ENCODE measurements at places on chromosomes 16 and 17. TPM values are rescaled to one million over a fixed set of nuclear protein-coding genes. Genes with fewer than 3 reads are reported as not detected.

DNA sequence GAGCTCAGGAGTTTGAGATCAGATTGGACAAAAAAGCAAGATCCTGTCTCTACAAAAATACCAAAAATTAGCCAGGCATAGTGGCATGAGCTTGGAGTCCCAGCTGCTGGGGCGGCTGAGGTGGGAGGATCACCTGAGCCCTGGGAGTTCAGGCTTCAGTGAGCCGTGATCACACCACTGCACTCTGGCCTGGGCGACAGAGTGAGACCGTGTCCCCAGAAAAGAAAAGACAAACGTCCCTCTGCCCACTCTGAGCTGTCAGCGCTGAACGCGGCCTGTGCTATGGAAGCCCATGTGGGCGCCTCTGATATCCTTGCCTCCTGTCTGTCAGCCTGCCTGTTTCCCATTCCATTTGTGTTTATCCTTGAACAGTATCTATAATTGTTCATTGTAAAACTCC is 50.7 kb downstream of the FOXK2 start:
- no peak for DNase-seq

- DNase-seq: no peak
These were observed 221.8 kb upstream of the TNRC6C start for GRCh38 chr17:77736721-77737120.

- DNase-seq: no peak
These were observed 593 bp downstream of the GFER start for GRCh38 chr16:1984347-1985225.

- DNase-seq: no peak
These were observed 199.8 kb upstream of the CHMP6 start for GRCh38 chr17:80791758-80792284.

Gene CARHSP1
- total RNA-seq: 117 TPM

GRCh38 chr17:32141679-32142037 is 644 bp upstream of the RHOT1 start:
- no peak for DNase-seq

GRCh38 chr17:70879401-70879800 is 710.1 kb downstream of the KCNJ2 start:
- DNase-seq: no peak

Gene TBC1D3D
- total RNA-seq: 1.2 TPM

GRCh38 chr17:67157732-67158639 is 87.0 kb downstream of the HELZ start:
- no peak for DNase-seq

- no peak for DNase-seq
These were observed 320.0 kb upstream of the PSMD7 start for GRCh38 chr16:73976644-73977043.

- no peak for DNase-seq
These were observed 17.8 kb downstream of the TTLL6 start for GRCh38 chr17:48799069-48799723.

GRCh38 chr17:14733376-14733775 is 432.5 kb downstream of the HS3ST3B1 start:
- DNase-seq: no peak

DNA sequence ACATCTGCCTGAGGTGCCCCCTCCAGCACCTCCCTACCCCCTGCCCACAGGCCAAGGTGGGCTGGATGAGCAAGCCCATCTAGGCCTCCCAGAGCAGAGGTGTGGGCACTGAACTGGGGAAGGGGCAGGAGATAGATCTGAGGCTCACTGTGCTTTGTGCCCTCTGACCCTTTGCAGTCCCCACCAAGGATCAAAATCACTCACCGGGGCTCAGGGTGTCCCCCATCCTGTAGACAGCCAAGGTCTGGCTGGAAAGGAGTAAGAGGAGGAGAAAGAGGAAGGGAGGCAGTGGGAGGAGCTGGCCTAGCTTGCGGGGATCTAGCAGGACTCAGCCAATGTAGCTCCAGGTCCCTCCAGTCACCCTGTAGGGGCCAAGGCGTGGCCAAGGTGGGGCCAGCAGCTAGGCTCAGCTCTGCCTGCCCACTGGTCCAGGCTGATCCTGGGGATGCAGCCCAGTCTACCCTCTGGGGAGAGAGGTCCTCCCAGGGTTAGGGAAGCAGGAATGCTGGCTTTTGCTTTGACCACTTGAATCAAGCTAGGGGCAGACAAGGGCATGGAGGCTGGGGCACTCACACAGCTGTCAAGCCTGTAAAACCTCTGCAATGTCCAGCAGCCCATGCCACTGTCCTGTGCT is 1.8 kb downstream of the SLC12A4 start:
- DNase-seq: no peak
